ENCODE measurements at places on chromosomes 2 and 18.

DNA sequence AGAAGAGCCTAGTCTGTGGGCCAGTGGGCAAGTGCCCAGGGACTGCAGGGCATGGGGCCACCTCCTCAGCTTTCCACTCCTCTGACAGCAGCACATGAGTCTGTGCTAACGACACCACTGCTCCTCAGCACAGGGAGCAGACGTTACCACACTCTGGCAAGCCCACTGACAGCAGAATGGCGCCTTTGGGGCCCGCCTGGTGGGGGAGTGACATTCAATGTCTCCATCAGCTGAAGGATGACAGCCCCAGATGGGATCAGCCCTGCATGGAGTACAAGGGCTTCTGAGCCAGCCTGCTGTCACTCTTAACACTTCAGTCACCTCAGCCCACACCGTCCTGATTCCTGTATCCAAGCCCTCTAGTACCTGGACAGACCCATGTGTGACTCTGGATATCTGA is 149.4 kb upstream of the SMAD2 start:
- no peak for DNase-seq

DNA sequence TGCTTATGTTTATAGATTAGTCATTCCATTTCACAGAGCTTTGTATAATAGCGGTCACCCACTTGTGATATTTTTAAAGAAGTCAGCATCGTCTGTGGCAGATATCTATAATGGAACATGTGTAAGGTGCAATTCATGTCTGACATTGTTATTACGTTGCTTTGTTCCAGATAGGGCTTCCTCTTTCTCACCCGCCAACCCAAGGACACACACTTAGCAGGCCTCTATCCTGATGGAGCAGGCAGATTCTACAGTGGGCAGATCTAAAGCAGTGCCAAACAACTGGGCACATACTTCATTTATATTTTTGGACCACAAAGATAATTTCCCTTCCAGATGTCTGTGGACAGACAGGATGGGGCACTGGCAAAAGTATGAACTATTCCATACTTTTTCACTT is 573.1 kb downstream of the TDRD15 start:
- DNase-seq, result no peak

DNA sequence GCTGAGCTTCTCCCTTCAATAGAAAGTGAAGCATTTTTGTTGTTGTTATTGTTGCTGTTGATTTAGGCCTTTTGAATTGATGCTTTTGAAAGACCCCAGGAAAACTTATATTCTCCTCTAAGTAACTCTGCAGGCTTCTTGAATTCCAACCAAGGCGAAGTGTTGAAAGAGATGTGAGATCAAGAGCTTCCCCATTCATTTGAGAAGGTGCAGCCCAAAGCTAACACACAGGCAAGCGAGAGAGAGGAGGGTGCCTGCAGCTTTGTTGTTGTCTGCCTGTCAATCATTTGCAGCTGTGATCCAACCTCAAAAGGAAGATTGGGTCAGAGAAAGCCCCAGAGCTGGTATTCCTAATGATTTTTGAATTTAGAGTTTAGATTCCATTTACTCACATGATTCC is 963.6 kb upstream of the CNTNAP5 start:
- DNase-seq, result no peak

- DNase-seq, result no peak
Observed at GRCh38 chr2:96464651-96465050, 40.5 kb downstream of the NEURL3 start.

- DNase-seq, result no peak
Observed at GRCh38 chr18:49738721-49739120, 74.6 kb downstream of the ACAA2 start.

DNA sequence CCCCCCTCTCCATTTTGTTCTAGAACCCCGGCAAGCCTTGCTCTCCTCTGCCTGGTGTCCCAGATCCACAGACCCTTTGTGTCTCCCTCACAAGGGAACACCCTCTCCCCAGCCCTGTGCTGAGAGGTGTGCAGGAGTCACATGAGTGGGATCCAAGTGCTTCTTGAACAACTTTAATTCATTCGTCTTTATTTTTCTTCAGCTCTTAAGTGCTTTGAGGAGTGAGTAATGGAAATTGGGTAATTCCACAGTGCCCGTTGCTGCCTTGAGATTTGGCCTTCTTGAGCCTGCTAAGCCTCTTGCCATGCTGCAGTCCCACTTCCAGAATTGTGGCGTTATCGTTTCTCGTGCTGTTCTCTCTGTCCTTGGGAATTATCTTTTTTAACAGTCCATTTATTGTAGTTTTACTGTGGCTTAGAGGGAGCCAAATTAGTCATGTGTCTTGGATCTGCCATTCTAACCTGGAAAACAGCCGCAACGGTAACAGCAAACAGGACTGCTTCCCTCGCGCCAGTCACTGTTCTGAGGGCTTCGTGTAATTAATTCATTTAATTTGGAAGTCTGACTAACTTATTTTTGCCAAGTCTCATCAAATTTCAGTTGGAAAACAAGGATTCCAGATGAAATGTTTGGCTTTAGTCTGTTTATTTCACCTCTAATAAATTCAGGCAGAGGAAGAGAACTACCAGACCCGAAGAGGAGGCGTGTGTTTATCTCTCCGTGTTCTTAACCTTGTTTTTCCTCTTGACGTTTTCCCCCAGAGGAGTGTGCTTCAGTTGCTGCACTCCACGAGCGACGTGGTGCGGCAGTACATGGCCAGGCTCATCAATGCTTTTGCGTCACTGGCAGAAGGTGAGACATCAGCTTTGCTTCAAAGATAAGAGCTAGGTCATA is 72.0 kb downstream of the ARMC9 start:
- DNase-seq, result no peak

Data from nephron progenitor cell (in vitro differentiated cells).